ENCODE measurements at places on chromosomes 2 and 18. TPM values are rescaled to one million over a fixed set of nuclear protein-coding genes. Genes with fewer than 3 reads are reported as not detected.

DNA sequence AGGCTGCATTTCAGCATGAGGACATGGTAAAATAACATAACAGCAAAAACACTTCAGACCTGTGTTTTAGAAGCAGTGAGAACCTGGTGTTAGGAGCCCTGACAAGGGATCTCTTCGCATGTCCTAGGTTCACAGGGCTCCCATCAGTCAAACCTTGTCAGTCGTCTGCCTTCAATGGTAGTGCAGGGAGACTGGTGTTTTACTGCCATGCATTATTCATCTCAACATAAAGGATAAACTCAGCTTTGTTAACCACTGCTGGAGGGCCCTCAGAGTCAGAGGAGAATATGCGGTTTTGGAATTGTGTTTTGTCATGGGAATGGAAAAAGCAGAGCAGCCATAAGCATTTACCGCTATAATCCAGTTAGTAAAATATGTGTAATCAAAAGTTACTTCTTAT is 275.9 kb upstream of the GCFC2 start:
- DNase-seq: no peak
- H3K27ac ChIP-seq: no peak overlapping the region
- H3K27me3 ChIP-seq: no peaks in the 10 kb centered on the region
- no peaks in the 10 kb centered on the region for H3K4me1 ChIP-seq
- no peak overlapping the region for H3K4me3 ChIP-seq

GRCh38 chr2:208426412-208427045 is 19.9 kb downstream of the PTH2R start:
- H3K27me3 ChIP-seq: peaks cover 6% of the 10 kb centered on the region
- no peak overlapping the region for H3K4me3 ChIP-seq
- H3K27ac ChIP-seq: no peak overlapping the region
- DNase-seq: no peak
- no peaks in the 10 kb centered on the region for H3K4me1 ChIP-seq

GRCh38 chr2:18067588-18068384 is 189.3 kb downstream of the KCNS3 start:
- H3K27me3 ChIP-seq: peaks cover 12% of the 10 kb centered on the region
- no peaks in the 10 kb centered on the region for H3K36me3 ChIP-seq
- H3K4me1 ChIP-seq: no peaks in the 10 kb centered on the region

DNA sequence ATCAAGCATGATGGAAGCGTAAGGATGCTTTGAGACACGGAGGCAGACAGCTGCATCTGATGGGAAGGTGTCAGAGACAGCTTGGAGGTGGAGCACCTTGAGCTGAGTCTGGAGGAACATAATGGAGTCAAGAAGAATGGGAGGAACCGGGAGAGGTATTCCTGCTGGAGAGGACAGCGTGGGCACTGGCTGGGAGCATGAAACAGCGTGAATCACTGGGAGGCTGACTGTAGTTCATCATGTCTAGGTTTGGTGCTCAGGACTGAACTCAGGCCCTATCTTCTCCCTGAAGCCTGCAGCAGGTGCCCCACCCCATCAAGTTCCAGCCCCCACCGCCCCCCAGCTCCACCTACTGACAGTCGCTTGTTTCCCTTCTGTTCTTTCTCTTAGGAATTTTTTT is 98.6 kb downstream of the TMEM17 start:
- DNase-seq: no peak
- no peak overlapping the region for H3K4me3 ChIP-seq
- no peaks in the 10 kb centered on the region for H3K27me3 ChIP-seq
- no peaks in the 10 kb centered on the region for H3K36me3 ChIP-seq
- peaks cover 11% of the 10 kb centered on the region for H3K4me1 ChIP-seq

- H3K27me3 ChIP-seq: no peaks in the 10 kb centered on the region
- H3K27ac ChIP-seq: no peak overlapping the region
- no peak overlapping the region for H3K4me3 ChIP-seq
- H3K36me3 ChIP-seq: peaks cover 2% of the 10 kb centered on the region
- peaks cover 36% of the 10 kb centered on the region for H3K4me1 ChIP-seq
Observed at GRCh38 chr2:234410526-234410925, 86.4 kb downstream of the ARL4C start.

DNA sequence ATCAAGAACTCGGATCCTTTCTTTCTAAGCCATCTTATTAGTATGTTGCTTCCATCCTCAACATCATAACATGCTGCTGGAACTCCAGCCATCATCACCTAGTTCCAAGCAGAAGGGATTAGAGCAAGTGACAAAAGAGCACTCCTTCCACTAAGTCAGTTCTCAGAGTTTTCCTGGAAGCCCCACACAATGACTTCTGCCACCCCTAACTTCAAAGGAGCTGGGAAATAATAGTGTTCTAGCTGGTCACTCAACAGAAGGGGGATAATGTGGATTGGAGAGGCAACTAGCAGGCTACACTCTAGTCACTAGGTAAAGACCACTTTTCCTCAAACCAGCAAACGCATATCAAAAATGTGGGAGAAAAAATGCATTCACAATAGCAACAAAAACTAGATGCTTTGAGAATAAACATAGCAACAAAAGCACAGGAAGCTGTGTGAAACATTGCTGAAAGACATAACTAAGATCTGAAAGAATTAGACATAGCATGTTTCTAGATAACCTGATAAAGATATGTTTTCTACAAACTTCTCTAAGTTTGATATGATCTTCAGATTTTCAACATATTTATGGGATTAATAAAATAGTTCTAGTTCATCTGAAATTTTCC is 39.5 kb downstream of the COX7A2L start:
- peaks cover 11% of the 10 kb centered on the region for H3K4me1 ChIP-seq
- no peak overlapping the region for H3K4me3 ChIP-seq
- no peak overlapping the region for H3K27ac ChIP-seq
- no peaks in the 10 kb centered on the region for H3K27me3 ChIP-seq

DNA sequence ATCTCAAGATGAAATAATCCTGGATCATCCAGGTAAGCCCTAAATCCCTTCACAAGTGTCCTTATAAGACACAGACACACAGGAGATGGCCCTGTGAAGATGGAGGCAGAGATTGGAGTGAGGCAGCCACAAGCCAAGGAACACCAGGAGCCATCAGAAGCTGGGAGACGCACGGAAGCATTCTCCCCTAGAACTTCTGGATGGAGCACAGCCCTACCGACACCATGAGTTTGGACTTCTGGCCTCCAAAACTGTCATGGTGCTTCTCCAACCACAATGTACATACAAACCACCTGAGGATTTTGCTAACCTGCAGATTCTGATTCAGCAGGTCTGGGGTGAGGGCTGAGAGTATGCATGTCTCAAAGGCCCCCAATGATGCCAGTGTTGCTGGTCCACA is 42.5 kb downstream of the ADD2 start:
- no peaks in the 10 kb centered on the region for H3K4me1 ChIP-seq
- H3K27me3 ChIP-seq: no peaks in the 10 kb centered on the region
- no peak overlapping the region for H3K27ac ChIP-seq
- H3K4me3 ChIP-seq: no peak overlapping the region

DNA sequence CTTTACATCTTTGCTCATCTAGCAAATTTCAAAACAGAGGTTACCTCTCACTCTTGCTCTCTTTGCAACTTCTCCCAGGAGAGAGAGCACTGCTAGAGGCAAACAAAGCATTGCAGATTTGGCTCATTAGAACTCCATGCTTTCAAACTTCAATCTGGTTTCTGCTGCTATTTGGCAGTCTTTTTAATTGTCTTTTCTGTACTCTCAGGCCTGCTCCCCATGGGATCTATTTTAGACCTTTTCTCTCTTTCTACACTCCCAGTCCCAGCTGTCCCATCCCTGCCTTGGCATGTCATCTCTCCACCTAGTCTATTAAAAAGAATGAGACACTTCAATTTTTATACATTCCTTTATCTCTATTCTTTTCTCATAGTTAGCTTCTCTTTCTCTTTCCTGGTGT is 15.2 kb downstream of the KCNJ3 start:
- no peaks in the 10 kb centered on the region for H3K27me3 ChIP-seq
- H3K36me3 ChIP-seq: no peaks in the 10 kb centered on the region
- no peak overlapping the region for H3K4me3 ChIP-seq
- H3K27ac ChIP-seq: no peak overlapping the region
- H3K4me1 ChIP-seq: no peaks in the 10 kb centered on the region

- H3K27ac ChIP-seq: peak overlapping the region; percentile 62
- no peak overlapping the region for H3K4me3 ChIP-seq
- H3K4me1 ChIP-seq: peaks cover 46% of the 10 kb centered on the region
- DNase-seq: peak; percentile 25
Observed at GRCh38 chr2:144382849-144383248, 137.1 kb downstream of the ZEB2 start.

DNA sequence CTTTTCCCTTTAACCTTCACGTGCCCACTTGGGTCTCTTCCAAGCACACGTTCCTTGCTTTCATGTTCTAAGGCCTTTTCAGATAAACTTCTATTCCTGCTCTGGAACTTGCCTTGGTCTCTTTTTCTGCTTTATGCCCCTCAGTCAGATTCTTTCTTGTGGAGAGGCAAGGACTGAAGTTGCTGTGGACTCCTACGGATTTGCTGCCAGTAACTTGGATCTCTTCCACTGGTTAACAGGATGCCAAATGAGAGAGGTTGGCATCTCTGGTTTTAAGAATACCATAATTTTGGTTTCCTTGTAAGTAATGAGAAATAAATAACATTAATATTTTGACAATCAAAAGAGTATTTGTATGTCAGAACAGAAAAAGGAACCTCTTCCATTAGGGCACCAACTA is 33.0 kb downstream of the COMMD1 start:
- H3K36me3 ChIP-seq: peaks cover 7% of the 10 kb centered on the region
- H3K27me3 ChIP-seq: no peaks in the 10 kb centered on the region
- no peak overlapping the region for H3K4me3 ChIP-seq

- no peak for DNase-seq
- H3K4me1 ChIP-seq: peaks cover 60% of the 10 kb centered on the region
- no peaks in the 10 kb centered on the region for H3K27me3 ChIP-seq
- H3K27ac ChIP-seq: peak overlapping the region; percentile 58
- no peak overlapping the region for H3K4me3 ChIP-seq
- H3K36me3 ChIP-seq: peaks cover 37% of the 10 kb centered on the region
Observed at GRCh38 chr2:10325278-10326145, 22.8 kb downstream of the HPCAL1 start.

- H3K27me3 ChIP-seq: peaks cover 44% of the 10 kb centered on the region
- H3K4me3 ChIP-seq: no peak overlapping the region
- H3K4me1 ChIP-seq: no peaks in the 10 kb centered on the region
- DNase-seq: no peak
Observed at GRCh38 chr2:235300368-235301201, 193.3 kb upstream of the AGAP1 start.

- peaks cover 5% of the 10 kb centered on the region for H3K4me1 ChIP-seq
- H3K27me3 ChIP-seq: no peaks in the 10 kb centered on the region
- H3K36me3 ChIP-seq: no peaks in the 10 kb centered on the region
Observed at GRCh38 chr2:86223140-86223926, 24.1 kb downstream of the MRPL35 start.

GRCh38 chr18:48929941-48930713 is 20.6 kb downstream of the SMAD7 start:
- H3K4me1 ChIP-seq: peaks cover 76% of the 10 kb centered on the region
- DNase-seq: no peak
- H3K27ac ChIP-seq: peak overlapping the region; percentile 72
- H3K36me3 ChIP-seq: peaks cover 25% of the 10 kb centered on the region
- H3K4me3 ChIP-seq: no peak overlapping the region
- H3K27me3 ChIP-seq: no peaks in the 10 kb centered on the region

- DNase-seq: no peak
- H3K27me3 ChIP-seq: no peaks in the 10 kb centered on the region
- no peaks in the 10 kb centered on the region for H3K36me3 ChIP-seq
- H3K27ac ChIP-seq: no peak overlapping the region
- no peak overlapping the region for H3K4me3 ChIP-seq
Observed at GRCh38 chr2:57397550-57398360, 648.9 kb upstream of the VRK2 start.

DNA sequence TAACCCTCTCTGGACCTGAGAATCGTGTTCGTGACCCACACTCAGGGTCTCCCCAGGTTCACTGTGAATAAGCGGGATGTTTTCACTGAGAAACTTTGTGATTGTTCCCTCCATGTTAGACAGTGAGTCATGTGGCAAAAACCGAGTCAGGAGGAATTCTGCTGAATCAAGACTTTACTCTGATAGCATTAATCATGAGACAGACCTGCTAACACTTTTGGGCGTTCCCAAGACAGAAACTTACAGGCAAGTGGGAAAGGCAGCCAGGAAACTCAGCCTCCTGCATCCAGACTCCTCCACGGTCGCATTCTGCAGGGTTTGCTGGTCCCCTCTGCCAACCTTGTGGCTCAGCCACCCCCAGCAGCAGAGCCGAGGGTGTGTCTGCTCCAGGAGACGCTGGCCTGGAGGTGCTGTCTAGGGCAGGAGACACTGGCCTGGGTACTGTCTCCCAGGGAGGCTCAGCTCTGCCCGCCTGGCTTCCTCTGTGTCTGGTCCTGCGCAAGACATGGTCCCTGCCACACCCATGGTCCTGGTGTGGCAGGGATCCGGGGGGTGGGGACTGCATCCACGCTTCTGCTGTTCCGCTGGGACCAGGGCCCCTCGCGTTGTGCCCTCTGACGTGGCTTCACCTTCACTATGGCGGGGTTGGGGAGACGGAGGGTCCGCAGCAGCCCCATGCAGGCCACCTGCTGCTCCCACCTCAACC is 177.4 kb downstream of the TWIST2 start:
- H3K27me3 ChIP-seq: peaks cover 5% of the 10 kb centered on the region
- no peaks in the 10 kb centered on the region for H3K4me1 ChIP-seq
- H3K36me3 ChIP-seq: no peaks in the 10 kb centered on the region
- no peak overlapping the region for H3K27ac ChIP-seq
- H3K4me3 ChIP-seq: no peak overlapping the region
- DNase-seq: no peak

- H3K27ac ChIP-seq: no peak overlapping the region
- no peaks in the 10 kb centered on the region for H3K36me3 ChIP-seq
- H3K4me1 ChIP-seq: peaks cover 8% of the 10 kb centered on the region
- H3K27me3 ChIP-seq: peaks cover 7% of the 10 kb centered on the region
- DNase-seq: no peak
Observed at GRCh38 chr18:8662560-8663255, 42.6 kb upstream of the MTCL1 start.

DNA sequence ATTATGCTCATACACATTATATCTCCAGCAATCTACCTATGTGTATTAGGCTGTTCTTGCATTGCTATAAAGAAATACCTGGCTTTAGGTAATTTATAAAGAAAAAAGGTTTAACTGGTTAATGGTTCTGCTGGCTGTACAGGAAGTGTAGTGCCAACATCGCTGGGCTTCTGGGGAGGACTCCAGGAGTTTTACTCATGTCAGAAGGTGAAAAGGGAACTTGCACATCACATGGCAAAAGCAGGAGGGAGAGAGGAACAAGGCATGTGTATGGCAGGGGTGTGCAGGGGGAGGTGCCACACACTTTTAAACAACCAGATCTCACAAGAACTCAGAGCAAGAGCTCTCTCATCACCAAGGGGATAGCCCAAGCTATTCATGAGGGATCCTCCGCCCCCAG is 715.4 kb upstream of the ZEB2 start:
- peaks cover 11% of the 10 kb centered on the region for H3K27me3 ChIP-seq
- H3K36me3 ChIP-seq: no peaks in the 10 kb centered on the region
- no peak for DNase-seq
- no peak overlapping the region for H3K27ac ChIP-seq
- no peaks in the 10 kb centered on the region for H3K4me1 ChIP-seq

- H3K36me3 ChIP-seq: no peaks in the 10 kb centered on the region
- DNase-seq: no peak
- no peak overlapping the region for H3K27ac ChIP-seq
- H3K27me3 ChIP-seq: no peaks in the 10 kb centered on the region
- no peak overlapping the region for H3K4me3 ChIP-seq
Observed at GRCh38 chr2:57981083-57981768, 65.4 kb upstream of the VRK2 start.

UGT1A5 gene
- total RNA-seq: not detected

SPATA3 gene
- total RNA-seq: not detected

MGAT4A gene
- total RNA-seq: 45.1 TPM

IL1B gene
- total RNA-seq: not detected

PER2 gene
- 17.5 TPM for total RNA-seq

PSME4 gene
- 51.8 TPM for total RNA-seq

VRK2 gene
- 24.0 TPM for total RNA-seq

SERPINB12 gene
- total RNA-seq: not detected

IL36A gene
- not detected for total RNA-seq

ECEL1 gene
- 0.14 TPM for total RNA-seq

Measured in activated naive CD8-positive, alpha-beta T cell treated with anti-CD3 and anti-CD28 coated beads for 36 hours (primary cell).